Activated T-helper 17 cell treated with anti-CD3 and anti-CD28 coated beads, Interleukin-2, amount 50 U/mL, for 72 hours (primary cell): ENCODE measurements at places on chromosomes 16 and 17. TPM values are rescaled to one million over a fixed set of nuclear protein-coding genes. Genes with fewer than 3 reads are reported as not detected.

The CES5A gene
- not detected for total RNA-seq

GRCh38 chr17:75518201-75518600 is 1.9 kb downstream of the TSEN54 start:
- no peak for ATAC-seq

DNA sequence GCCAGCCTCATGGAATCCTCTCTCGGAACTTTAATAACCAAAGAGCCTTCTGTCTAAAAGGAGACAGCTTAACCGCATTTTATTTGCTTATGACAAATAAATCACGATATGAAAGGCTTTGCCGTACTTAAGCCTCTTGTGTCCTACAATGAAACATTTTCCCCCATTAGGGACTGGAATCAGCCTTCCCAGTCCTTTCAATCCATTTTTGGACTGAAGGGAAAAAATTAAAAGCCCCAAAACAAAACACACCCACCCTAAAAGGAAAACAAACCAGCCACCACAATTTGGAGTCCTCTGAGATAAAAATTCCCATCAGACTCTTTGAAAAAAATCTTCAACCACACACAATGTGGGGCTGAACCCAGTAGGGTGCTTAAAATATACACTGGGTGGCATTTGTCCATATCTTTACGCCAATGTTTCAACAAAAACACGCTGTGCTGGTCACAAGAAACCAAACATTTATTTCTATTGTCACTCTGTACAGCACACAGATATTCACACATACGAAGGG is 3.0 kb downstream of the HOXB4 start:
- no peak for ATAC-seq

The SLC35G6 gene
- not detected for total RNA-seq

The CCT6B gene
- total RNA-seq, result 0.76 TPM

The ADAD2 gene
- total RNA-seq, result not detected

The CEP295NL gene
- total RNA-seq, result not detected

The LHX1 gene
- 0.11 TPM for total RNA-seq

- ATAC-seq, result no peak
Observed at GRCh38 chr17:29504711-29505110, 62.1 kb downstream of the ABHD15 start.

GRCh38 chr16:75188832-75189477 is 18.0 kb downstream of the CTRB2 start:
- ATAC-seq, result no peak

DNA sequence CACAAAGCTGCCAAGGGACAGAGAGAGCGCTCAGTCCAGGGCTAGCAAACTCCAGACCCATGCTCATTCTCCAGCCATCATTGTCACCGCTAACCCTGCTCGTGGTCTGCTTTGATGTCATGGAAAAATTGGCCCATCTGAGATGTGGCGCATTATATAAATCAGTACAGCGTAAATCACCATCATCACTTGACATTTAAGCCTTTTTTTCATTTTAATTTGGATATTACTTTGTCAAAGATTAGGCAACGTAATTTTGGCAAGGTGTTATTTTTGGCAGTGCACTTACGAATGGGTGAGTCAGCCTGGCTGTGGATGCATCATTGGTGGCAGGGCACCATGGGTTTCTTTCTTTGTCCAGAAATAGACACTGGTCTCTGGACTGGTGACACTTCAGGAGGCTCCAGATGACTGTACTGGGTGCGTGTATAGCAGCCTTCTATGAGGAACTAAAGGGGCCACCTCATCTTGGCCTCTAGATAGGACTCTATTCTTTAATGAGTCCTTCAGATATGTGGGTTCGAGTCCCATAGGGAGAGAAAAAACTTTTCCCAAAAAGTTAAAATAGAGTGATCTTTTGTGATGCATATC is 166.3 kb downstream of the MSI2 start:
- peak; percentile 95 for ATAC-seq

The SMG1 gene
- total RNA-seq, result 166 TPM

GRCh38 chr17:72515291-72516065 is 394.7 kb downstream of the SOX9 start:
- no peak for ATAC-seq

GRCh38 chr17:71530248-71530647 is 590.6 kb upstream of the SOX9 start:
- ATAC-seq, result no peak

DNA sequence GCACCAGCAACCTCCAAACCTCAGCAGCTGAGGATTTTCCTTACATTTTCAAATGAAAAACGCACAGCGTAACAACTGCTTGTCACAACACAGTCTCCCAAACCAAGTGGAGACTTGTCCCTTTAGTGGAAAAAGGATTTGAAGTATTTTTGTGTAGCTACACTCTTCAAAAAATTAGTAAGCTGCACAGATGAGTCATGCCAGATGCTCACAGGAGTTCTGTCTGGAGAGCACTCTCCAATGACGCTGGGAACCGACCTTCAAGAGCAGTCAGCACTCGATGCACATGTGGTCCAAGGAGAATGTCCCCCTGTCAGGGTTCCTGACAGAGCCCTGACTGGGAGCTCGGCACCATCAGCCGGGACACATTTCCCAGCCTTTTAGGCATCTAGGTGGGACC is 39.8 kb downstream of the MAP1LC3B start:
- no peak for ATAC-seq

The OMG gene
- 0.26 TPM for total RNA-seq

The NQO1 gene
- total RNA-seq, result 22.3 TPM

DNA sequence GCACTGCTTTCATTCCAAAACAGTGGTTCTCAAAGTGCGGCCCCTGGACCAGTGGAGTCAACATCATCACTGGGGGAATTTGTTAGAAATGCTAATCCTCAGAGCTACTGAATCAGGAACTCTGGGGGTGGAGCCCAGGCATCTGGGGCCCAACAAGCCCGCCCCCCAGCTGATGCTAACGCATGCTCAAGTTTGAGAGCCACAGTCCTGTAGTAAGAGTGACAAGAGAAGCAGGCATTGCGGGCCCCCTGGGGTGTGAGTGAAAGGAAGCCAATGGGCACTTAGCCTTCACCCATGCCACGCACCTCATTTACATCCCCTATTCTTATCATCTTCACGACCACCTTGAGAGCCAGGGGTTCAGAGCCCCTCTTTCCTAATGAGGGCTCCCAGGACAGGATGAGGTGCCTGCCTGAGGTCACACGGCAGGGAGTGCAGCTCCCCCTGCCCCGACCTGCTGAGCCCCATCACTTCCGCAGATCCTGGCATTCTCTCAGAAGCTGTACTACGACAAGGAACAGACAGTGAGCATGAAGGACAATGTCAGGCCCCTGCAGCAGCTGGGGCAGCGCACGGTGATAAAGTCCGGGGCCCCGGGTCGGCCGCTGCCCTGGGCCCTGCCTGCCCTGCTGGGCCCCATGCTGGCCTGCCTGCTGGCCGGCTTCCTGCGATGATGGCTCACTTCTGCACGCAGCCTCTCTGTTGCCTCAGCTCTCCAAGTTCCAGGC is 9.1 kb downstream of the CA4 start:
- no peak for ATAC-seq

GRCh38 chr16:15856901-15857698 is at the start of gene MYH11:
Gene MYH11 (minus strand): TSS chr16:15857028. CDS start chr16:15838252, 18,776 bp downstream.
- ATAC-seq, result no peak

The TEKT5 gene
- 2.4 TPM for total RNA-seq

- ATAC-seq, result no peak
Observed at GRCh38 chr17:29179232-29180033, 765 bp downstream of the MYO18A start.

The CDRT15L2 gene
- not detected for total RNA-seq

DNA sequence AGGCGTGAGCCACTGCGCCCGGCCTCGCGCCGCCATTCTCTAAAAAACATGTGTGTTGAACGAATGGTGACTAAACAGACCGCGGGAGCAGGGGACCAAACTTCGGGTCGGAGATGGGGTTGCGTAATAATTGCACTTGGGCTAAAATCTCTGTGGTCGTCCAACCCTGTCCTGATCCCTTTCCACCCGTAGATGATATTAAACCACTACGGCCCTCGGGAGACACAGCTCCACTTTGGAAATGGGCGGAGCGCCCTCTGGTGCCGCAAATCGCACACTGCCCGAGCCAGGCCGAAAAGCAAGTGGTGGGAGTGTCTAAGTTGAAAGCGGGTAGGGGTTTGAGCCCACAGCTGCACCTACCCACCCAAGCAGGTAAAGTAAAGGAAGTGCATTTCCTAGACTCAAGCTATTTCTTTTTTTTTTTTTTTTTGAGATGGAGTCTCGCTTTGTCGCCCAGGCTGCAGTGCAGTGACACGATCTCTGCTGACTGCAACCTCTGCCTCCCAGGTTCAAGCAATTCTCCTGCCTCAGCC is 17.0 kb downstream of the CAVIN1 start:
- ATAC-seq, result peak; percentile 84

The PIK3R6 gene
- 7.6 TPM for total RNA-seq

GRCh38 chr17:21843318-21843865 is 151.1 kb downstream of the KCNJ18 start:
- no peak for ATAC-seq

The ADAMTS18 gene
- not detected for total RNA-seq

GRCh38 chr16:58493756-58494431 is 6.0 kb upstream of the NDRG4 start:
- no peak for ATAC-seq
